ENCODE measurements at places on chromosomes 16 and 17. TPM values are rescaled to one million over a fixed set of nuclear protein-coding genes. Genes with fewer than 3 reads are reported as not detected.

- no peaks in the 10 kb centered on the region for H3K4me1 ChIP-seq
- no peak overlapping the region for H3K27ac ChIP-seq
- DNase-seq: no peak
- no peaks in the 10 kb centered on the region for H3K36me3 ChIP-seq
These were observed 37.2 kb upstream of the CCNF start for GRCh38 chr16:2392025-2392424.

DNA sequence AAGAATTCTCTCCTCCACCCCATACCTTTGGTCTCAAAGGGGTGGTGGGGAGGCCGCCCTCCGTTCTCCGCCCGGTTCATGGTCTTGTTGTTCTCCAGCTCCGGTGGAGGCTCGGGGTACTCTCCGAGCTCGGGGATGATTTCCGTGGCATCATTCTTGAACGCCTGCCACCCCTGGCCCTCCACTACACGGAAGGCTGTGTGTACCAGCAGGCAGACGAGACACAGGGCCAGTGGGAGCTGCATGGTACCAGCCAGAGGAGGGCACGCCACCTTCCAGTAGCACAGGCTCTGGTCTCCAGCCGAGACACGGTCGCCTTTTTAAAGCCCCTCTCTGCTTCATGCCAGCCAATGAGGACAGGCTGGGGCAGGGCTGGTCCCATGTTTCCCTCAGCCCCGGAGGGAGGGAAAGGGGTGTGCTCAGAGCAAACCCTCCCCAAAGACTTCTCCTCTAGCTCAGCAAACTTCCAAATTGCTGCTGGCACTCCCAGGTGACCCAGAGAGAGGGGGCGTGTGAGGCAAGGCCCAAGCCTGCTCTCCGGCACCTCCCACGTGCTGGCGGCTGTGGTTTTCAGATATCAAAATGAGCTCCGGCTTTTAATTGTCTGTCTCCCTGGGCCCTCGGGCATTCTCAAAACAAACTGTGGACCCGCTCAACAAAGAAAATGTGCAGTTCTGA lies at the start of gene SOST:
Gene SOST, minus strand, starts transcription at position 295 of the 678 bp plus-strand sequence. Its CDS starts 50 bp downstream, at position 245.
- H3K4me3 ChIP-seq: no peak within 1 kb of the TSS
- H3K27ac ChIP-seq: no peak within 1 kb of the TSS
- H3K27me3 ChIP-seq: peaks cover 33% of the 10 kb centered on the region

The CES5A gene
- not detected for total RNA-seq

The VMO1 gene
- total RNA-seq: 0.70 TPM

DNA sequence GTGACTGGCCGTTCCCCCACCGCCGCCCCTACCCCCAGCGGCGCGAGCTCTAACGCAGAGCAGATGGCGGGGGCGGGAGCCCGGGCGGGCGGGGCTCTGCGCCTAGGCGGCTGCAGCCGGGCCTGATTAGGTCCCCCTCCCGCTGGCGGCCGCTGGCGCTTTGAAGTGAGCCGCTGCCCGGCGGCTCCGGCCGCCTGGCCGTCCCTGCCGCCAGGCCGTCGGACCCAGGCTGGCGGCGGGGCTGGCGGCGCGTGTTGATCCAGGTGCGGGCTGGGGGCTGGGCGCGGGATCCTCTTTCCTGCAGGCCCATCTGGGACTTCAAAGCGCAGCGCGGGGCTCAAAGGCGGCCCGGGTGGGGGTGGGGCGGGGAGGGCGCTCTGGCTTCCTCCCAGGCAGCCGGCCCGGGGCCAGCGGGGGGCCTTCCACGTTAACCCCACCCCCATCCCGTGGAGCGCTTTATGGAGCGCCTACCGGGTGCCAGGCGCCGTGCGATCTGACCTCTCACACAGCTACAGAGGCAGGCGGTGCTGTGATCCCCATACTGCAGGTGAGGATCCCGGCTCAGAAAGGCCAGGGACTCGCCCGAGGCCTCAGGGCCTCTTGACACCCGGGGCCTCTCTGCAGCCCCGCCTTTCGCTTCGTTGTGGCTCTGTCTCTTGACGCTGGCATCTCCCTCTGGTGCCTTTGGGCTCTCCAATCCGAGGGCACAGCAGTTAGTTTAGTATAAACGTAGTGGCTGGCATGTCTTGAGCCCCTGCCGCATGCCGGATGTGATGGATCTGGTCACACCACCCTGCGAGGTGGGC lies 80.0 kb upstream of the NKD1 start:
- H3K27ac ChIP-seq: no peak overlapping the region
- no peaks in the 10 kb centered on the region for H3K36me3 ChIP-seq
- H3K4me3 ChIP-seq: no peak overlapping the region
- peaks cover 9% of the 10 kb centered on the region for H3K4me1 ChIP-seq
- DNase-seq: no peak
- peaks cover 71% of the 10 kb centered on the region for H3K27me3 ChIP-seq

DNA sequence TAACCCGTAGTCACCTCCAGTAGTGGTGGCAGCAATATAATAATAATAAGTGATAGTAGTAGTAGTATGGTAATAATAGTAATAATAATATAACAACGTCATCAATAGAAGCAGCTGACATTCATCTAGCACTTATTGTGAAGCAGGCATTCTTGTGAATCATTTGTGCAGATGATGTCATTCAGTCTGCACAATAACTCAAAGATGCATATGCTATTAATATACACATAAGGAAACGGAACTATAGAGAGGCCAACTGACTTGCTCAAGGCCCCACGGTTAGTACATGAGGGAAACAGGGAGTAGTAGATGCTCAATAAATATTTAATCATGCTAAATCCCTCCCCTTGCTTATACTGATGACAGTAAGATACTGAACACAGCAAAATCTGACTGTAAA lies 35.4 kb upstream of the GAN start:
- no peak for DNase-seq
- H3K27ac ChIP-seq: no peak overlapping the region
- no peaks in the 10 kb centered on the region for H3K4me1 ChIP-seq

The ITGB4 gene
- total RNA-seq: 7.9 TPM

The SF3B3 gene
- 186 TPM for total RNA-seq

DNA sequence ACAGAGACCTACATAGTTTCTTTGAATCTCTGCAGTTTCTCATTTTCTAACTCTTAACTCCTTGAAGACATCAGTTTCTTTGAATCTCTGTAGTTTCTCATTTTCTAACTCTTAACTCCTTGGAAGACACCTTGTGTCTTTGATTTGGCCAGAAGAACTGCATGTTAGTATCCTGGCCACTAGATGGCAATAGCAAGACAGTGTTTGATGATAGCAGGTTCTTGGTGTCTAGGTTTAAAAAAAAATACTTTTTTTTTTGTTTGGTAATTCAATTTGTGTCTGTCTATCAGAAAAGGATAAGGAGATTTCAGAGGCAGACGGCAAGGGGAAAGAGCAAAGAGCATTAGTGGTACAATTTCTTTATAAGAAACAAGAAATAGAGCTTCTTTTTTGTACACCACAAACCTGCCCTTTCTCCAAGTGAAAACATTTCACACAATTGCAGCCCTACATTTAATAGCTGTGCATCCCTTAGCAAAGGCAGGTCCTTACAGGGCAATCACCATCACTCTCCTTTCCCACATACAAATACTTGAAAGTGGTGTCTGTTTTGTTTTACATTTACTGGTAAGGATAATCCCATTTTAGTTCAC lies 1324.9 kb upstream of the CDH8 start:
- no peak overlapping the region for H3K27ac ChIP-seq
- no peaks in the 10 kb centered on the region for H3K27me3 ChIP-seq
- no peak for DNase-seq
- H3K4me1 ChIP-seq: no peaks in the 10 kb centered on the region
- no peak overlapping the region for H3K4me3 ChIP-seq

DNA sequence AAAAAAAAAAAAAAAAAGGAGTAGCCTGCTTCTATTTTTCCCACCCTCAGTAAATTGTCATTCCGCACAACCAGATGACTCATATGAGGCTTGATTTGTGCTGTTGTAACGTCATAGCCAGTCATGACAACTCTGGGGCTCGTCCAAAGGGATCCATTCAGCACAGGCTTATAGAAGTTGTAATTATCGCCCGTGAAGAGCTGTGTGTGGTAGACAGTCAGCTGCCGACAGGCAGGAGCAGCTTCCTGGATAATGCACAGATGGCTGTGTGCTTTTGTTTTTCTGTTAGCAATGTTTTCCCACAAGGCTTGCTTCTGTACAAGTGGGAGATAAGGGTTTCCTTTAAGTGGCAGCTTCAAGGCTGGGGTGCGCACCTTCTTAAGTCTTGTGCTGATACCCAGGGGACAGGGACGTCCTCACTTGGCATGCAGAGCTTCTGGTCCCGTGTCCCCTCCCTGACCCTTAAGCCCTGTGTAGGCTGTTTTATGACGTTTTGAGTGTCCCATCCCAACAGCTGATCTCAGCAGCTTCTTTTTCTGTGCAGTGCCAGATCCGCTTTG lies 26.0 kb downstream of the SNX29 start:
- peaks cover 8% of the 10 kb centered on the region for H3K4me1 ChIP-seq
- H3K27me3 ChIP-seq: no peaks in the 10 kb centered on the region
- no peak overlapping the region for H3K27ac ChIP-seq
- H3K36me3 ChIP-seq: peaks cover 19% of the 10 kb centered on the region
- H3K4me3 ChIP-seq: no peak overlapping the region
- DNase-seq: peak; percentile 23

- no peaks in the 10 kb centered on the region for H3K36me3 ChIP-seq
- H3K27me3 ChIP-seq: peaks cover 43% of the 10 kb centered on the region
- H3K27ac ChIP-seq: peak overlapping the region; percentile 93
- peaks cover 93% of the 10 kb centered on the region for H3K4me1 ChIP-seq
- DNase-seq: peak; percentile 72
These were observed 1.8 kb downstream of the MMP15 start for GRCh38 chr16:58027161-58027915.

GRCh38 chr16:2697401-2697948 lies 15.2 kb downstream of the KCTD5 start:
- DNase-seq: peak; percentile 3
- H3K36me3 ChIP-seq: no peaks in the 10 kb centered on the region
- H3K4me1 ChIP-seq: peaks cover 10% of the 10 kb centered on the region
- H3K27ac ChIP-seq: no peak overlapping the region
- H3K27me3 ChIP-seq: no peaks in the 10 kb centered on the region

- H3K4me3 ChIP-seq: no peak overlapping the region
- peak; percentile 60 for DNase-seq
- peaks cover 71% of the 10 kb centered on the region for H3K36me3 ChIP-seq
- peak overlapping the region; percentile 69 for H3K27ac ChIP-seq
- peaks cover 3% of the 10 kb centered on the region for H3K4me1 ChIP-seq
- H3K27me3 ChIP-seq: no peaks in the 10 kb centered on the region
These were observed 50.8 kb upstream of the CDR2 start for GRCh38 chr16:22425036-22425801.

The FBXL16 gene
- total RNA-seq: not detected

- peak overlapping the region; percentile 57 for H3K27ac ChIP-seq
- no peaks in the 10 kb centered on the region for H3K27me3 ChIP-seq
- no peak overlapping the region for H3K4me3 ChIP-seq
- H3K36me3 ChIP-seq: no peaks in the 10 kb centered on the region
- peak; percentile 90 for DNase-seq
These were observed 17.1 kb downstream of the TBX2 start for GRCh38 chr17:61416540-61417363.

The CTRB1 gene
- total RNA-seq: 2.9 TPM

The EMP2 gene
- 108 TPM for total RNA-seq

DNA sequence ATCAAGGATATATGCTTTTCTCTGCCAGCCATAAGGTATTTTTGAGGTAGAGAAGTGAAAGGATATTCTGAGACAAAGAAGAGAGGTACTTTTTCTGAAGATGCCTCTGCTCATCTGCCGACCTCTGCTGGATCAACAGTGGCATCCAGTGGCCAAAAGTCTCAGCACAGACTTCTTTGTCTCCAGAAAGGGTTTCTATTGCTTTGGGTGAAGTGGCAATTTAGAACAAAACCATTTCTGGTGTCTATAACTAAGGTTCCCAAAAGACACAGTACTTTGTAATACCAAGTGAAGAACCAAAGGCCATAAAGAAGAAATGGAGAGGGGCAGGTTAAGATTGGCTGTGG lies 155.2 kb upstream of the C17orf78 start:
- no peak for DNase-seq
- no peak overlapping the region for H3K4me3 ChIP-seq
- H3K4me1 ChIP-seq: no peaks in the 10 kb centered on the region
- peaks cover 3% of the 10 kb centered on the region for H3K36me3 ChIP-seq
- no peaks in the 10 kb centered on the region for H3K27me3 ChIP-seq

The MPP3 gene
- total RNA-seq: 21.0 TPM

The ALOX12B gene
- not detected for total RNA-seq

The TMEM220 gene
- total RNA-seq: 9.5 TPM

DNA sequence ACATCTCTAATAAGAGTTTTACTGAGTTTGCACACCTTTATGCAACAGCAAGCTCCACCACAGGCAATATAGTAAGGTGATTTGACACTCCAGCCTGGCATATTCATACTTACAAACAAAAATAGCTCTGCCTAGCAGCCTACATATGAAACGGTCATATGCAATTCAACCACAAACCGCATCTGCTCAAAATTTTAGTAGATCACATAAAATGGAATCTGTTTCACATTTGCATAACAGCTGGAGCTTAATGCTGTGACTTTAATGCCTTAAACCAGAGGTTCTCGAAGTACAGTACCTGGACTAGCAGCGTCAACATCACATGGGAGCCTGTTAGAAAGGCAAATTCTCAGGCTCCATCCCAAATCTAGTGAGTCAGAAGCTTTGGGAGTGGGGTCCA lies 578.4 kb downstream of the CDH11 start:
- no peaks in the 10 kb centered on the region for H3K4me1 ChIP-seq
- H3K4me3 ChIP-seq: no peak overlapping the region
- no peak overlapping the region for H3K27ac ChIP-seq

The KRT16 gene
- total RNA-seq: not detected

The ULK2 gene
- total RNA-seq: 23.1 TPM

- H3K4me1 ChIP-seq: peaks cover 32% of the 10 kb centered on the region
- no peaks in the 10 kb centered on the region for H3K27me3 ChIP-seq
- peak overlapping the region; percentile 49 for H3K27ac ChIP-seq
- DNase-seq: peak; percentile 77
These were observed 49.4 kb upstream of the GSE1 start for GRCh38 chr16:85563515-85564276.
